ENCODE measurements at places on chromosomes 4 and X.
A peak's percentile ranks its signal among the peaks of the same experiment; 100 is the strongest.

- DNase-seq, result no peak
Observed at GRCh38 chr4:95516528-95517017, 32.2 kb downstream of the UNC5C start.

DNA sequence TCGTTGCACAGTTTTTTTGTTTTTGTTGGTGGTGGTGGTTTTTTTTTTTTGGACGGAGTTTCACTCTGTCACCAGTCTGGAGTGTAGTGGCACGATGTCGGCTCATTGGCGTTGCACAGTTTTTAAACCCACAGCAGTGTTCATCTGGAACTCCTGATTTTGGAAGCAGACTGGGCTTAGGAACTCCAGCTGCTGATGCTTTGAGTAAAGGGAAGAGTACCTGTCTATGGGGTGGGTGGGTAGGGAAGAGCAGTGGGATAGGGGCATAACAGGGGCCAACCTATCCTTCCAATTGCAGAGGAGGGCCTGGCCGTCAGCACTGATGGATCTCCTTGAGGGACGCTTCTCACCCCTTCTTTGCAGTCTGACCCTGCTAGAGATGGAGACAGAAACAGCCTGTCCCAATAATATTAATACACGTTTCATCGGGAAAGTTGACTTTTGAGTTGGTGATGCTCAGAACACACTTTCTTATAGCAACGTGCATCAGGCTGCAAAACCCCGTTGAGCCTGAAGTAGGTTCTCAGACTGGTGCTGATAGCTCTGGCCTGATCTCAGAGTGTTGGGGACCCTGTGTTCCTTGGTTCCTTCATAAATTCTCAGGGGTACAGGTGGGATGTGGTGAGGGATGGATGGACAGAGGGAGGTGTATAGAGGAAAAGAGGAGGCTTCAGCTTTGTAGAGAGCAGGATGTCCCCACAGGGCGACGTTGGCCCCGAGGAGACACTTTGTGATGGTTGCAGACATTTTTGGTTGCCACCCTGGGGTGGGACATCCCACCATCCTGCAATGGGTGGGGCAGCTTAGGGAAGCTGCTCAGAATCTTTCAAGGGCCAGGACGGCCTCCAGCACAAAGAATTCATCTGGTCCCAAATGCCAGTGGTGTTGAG lies 2.3 kb downstream of the CD99 start:
- DNase-seq, result no peak

DNA sequence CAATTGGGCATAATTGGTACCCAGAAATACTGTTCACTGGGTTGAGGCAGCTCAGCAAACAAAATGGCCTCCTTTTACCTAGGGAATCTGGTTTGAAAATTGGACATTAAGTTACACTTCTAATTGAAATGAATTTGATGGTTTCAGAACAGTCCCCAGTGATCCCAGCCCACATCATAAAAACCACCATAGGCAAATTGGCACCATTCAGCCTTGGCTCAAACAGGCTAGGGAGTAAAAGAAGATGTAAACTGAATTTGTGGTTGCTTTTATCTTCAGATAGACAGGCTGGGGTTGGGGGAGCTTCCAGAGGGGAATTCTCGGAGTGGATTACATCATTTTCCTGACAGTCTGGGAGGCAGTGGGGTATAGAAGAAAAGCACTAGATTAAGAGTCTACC lies 576.5 kb downstream of the MID1IP1 start:
- no peak for DNase-seq

GRCh38 chrX:147850875-147851274 lies 60.8 kb upstream of the FMR1 start:
- DNase-seq, result no peak

DNA sequence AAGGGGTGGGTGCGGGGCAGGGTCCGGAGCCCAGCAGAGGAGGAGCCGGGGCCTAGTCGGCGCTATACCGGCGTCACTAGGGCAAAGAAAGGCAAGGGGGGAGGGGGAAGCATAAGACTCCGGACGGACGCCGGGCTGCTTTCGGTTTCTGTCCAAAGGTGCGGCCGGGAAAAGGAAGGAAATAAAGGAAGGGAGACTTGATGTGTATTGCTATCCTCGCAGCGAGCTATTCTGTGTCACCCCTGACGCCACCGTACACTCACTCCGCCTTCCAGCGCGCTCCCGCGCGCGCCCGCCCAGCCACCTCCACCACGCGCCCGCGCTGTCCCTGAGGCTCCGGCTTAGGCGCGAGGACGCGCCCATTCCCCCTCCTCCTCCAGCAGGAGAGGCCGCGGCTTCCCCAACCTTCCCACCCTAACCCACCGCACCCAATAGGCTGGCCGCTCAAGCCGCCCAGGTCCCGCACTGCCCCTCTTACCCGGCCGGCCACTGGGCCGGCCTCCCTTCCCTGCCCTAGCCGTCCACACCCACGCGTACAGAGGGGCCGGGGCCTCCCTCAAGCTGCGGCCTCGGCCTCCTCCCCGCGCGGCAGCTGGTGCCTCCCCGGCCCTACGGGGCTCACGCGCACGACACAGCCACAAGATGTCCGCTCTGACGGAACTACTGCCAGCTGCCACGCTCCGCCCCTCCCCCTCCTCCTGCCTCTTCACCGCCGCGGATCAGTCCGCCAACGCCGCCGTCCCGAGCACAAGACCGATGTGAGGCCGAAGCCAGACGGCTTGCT lies at the start of gene UBE2D3:
TSS of gene UBE2D3 (minus strand) at position 662 of the 784 bp plus-strand sequence. CDS start 1,043 bp downstream, outside the sequence.
- DNase-seq, result peak; percentile 79

- DNase-seq, result no peak
Observed at GRCh38 chr4:143251348-143251747, 66.6 kb downstream of the USP38 start.

DNA sequence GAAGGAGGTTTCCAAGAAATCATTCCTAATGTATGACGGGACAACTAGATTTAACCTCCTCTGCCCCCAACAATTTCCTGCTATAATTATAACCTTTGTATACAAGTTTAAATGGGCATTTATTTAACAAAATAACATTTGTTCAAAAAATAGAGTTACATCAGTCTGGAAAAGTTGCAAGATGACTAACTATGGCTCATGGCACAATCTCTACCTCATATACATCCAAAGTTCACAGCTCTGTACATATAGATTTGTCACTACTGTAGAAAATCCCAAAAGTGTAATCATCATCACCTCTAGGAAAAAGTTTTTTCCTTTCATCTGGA lies 3.8 kb upstream of the RPS6KA3 start:
- DNase-seq, result no peak

DNA sequence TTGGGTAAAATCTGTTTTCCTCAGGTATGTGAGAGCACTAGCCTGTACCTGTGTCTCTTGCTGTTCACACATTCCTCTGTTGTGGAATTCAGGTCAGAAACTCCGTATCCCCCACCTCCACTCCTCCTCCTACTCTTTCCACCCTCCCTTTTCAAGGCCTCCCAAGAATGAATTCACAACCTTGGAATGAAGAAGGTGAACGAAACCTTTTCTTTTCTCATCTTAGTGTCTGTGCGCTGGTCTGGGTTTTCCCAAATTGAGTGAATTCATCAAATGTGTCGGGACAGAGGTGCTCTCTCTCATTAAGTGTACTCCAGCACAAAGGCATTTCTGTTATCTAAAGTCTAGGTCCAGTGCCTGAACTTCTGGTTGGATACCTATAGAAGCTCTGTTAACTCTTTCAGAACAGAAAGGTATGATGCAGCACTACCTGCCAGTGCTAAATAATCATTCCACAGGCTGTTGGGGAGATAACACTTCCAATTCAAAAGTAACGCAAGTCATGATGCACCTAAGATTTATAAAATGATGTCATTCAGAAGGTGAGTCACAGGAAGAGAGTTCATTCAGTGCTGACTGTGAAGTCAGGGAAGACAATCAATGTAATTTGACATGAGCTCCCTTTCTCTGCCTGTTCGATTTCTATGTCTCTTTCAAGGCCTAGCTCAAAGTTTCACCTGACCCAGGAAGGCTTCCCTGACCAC lies 41.9 kb downstream of the COL4A6 start:
- DNase-seq, result peak; percentile 28

DNA sequence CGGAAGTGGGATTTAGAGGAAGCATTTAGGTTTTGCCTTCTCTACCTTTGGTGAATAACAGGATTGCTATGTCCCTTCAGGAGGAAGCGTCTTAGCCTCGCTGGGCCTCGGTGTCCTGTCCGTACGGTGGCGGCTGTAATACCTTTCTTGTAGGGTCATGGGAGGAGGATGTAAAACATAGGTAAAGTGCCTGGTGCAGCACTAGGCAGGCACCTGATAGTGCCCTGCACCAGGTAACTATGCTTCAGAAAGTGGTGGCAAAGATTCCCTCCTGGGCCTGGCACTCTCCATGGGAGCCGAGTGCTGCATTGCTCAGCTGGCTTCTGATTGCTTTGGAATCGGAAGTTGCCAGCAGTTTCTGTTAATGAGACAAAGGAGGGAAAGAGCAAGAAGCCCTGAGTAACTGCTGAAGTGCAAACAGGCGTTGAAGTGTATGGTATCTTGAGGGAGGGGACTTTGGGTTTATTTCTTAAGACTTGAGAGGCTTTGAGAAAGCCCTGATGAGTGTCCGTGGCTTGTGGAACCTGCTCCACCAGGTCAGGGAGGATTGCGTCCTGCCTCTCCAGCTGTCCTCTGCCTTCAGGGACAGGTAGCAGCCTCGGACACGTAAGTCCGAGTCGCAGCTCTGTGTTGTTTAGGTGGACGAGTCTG lies 45.8 kb downstream of the TBC1D14 start:
- peak; percentile 42 for DNase-seq

All from H7 (cell line).